ENCODE measurements at places on chromosomes 16 and 17. TPM values are rescaled to one million over a fixed set of nuclear protein-coding genes. Genes with fewer than 3 reads are reported as not detected.

The SYCE1L gene
- total RNA-seq: 7.0 TPM

DNA sequence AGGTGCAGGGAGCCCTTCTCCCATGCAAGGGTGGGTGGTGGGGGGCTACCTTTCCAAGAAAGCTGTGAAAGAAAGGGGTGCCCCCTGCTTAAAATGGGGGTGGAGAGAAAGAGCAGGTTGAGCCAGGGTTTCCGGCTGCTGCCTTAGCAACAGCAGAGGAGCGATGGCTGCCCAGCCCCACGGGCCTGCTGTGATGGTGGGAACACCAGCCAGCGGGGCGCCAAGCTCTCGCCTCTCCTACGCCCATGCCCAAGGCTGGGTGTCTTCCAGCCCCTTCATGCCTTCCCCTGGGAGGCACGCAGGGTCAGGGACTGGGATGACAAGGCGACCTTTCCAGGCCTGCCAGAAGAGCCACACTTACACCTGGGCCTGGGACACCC, 3.0 kb downstream of the FMNL1 start:
- no peak for DNase-seq

GRCh38 chr16:51553910-51554309, 402.8 kb upstream of the SALL1 start:
- no peak for DNase-seq

GRCh38 chr16:89801800-89802199, 14.6 kb downstream of the FANCA start:
- no peak for DNase-seq

DNA sequence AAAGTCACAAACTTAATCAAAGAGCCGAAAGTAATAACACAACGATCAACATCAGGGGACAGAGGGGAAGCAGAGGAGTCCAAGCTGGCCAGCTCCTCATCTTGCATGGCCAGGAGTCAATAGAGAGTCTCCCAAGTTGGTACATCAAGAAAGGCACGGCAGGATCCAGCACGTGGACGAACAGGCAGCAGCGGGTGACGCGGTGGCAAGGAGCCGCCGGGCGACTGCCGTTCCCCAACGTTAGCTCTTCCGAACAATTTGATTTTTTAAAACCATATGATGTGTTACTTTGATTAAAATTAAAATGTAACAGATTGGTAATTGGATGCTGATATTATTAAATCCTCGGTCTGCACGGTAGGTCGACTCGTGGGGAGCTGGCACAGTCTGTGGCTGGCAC, 81.8 kb upstream of the DOC2B start:
- DNase-seq: no peak

- DNase-seq: no peak
Measured at GRCh38 chr16:14522671-14523070, 107.4 kb downstream of the PARN start.
